ENCODE measurements at places on chromosomes 16 and 17.

GRCh38 chr17:50535407-50535806 is 2.9 kb downstream of the EPN3 start:
- DNase-seq = no peak

DNA sequence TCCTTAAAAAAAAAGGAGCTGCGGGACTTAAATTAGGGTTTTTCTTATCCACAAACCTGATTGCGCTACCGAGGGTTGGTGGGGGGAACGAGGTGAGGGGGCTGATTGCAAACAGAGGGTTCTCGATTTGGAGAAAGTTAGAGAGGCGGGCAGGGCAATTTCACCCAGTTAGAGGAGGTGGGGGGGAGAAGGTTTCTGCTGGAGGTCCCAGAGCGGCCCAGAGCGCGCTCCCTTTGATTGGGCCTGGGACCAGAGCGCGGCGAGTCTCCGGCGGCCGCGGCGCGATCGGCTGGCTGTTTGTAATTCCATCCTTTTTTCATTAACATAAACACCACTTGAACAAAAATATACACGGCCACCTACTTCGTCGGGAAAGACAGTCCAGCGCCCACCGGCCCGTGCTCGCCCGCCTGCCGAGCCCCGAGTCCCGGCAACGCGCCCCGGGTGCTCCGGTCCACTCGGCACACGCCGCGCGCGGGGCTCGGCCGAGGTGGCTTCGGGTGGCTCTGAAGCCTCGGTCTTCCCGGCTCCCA is 13.3 kb upstream of the FOXF1 start:
- no peak for DNase-seq

DNA sequence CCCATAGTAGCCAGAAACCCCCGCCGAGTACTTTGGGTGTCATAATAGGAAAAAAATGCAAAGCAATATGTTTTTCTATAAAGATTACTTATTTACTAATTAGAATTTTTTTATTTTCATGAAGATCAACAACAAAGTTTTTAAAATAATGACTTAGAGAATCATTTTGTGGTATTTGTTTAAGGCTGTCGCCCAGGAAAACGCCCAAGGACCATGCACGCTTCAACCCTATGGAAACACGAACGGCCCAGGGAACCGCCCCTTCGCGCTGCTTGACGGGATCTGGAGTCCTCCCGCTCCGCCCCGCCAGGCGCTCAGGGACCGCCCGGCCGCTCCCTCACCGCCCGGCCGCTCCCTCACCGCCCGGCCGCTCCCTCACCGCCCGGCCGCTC is 408 bp upstream of the KPNA2 start:
- DNase-seq = no peak

GRCh38 chr17:16272111-16272840 is 55.3 kb downstream of the PIGL start:
- DNase-seq = no peak

- no peak for DNase-seq
These were observed 71.9 kb upstream of the GAS7 start for GRCh38 chr17:10270258-10270657.

GRCh38 chr16:85017151-85017550 is 5.8 kb upstream of the ZDHHC7 start:
- no peak for DNase-seq

DNA sequence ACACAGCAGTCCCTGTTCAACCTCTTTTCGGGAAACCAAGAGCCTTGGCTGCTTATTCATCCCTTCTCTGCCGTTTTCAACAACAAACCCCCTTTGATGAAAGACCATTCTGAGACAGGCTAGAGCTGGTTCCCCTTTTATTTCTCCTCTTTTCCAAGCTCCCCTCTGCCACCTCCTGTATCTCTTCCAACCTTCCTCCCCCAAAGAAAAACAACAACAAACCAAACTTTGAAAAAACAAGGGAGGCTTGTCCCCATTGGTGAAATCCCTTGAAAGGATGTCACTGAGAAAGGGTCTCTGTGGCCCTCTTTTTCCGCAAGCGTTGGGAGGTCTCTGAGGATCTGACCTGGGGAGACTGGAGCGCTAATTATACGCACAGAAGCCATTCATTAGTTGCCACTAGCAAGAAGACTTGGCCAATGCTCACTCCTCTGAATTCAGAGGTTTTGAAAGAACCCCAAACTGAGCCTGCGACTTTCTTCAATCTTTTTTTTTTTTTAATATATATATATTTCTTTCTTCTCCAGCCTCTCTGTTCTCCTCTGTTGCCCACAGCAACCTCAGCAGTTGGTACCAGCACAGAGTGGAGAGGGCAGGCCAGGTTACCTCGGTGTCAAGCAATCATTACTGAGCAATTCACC is 101.4 kb downstream of the PITPNC1 start:
- DNase-seq = no peak

DNA sequence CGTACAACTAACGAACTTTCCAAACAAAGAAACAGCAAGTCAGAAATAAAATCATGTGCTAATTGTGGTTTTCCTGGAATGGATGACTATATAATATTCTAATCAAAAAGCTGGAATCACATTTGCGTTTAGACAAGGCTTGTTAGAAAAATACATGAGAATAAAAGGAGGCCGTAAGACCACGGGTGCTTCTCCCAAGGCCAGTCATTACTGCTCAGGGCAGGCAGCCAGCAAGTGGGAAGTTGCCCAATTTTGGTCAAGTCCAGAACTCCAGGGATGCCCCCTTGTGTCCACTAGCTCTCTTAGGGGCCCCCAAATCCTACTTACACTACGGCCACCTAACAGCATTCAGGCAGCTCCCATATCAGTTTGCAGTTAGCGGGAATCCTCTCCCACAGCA is 25.9 kb upstream of the LYRM9 start:
- no peak for DNase-seq

GRCh38 chr16:50699326-50700159 is 6.1 kb downstream of the NOD2 start:
- no peak for DNase-seq

DNA sequence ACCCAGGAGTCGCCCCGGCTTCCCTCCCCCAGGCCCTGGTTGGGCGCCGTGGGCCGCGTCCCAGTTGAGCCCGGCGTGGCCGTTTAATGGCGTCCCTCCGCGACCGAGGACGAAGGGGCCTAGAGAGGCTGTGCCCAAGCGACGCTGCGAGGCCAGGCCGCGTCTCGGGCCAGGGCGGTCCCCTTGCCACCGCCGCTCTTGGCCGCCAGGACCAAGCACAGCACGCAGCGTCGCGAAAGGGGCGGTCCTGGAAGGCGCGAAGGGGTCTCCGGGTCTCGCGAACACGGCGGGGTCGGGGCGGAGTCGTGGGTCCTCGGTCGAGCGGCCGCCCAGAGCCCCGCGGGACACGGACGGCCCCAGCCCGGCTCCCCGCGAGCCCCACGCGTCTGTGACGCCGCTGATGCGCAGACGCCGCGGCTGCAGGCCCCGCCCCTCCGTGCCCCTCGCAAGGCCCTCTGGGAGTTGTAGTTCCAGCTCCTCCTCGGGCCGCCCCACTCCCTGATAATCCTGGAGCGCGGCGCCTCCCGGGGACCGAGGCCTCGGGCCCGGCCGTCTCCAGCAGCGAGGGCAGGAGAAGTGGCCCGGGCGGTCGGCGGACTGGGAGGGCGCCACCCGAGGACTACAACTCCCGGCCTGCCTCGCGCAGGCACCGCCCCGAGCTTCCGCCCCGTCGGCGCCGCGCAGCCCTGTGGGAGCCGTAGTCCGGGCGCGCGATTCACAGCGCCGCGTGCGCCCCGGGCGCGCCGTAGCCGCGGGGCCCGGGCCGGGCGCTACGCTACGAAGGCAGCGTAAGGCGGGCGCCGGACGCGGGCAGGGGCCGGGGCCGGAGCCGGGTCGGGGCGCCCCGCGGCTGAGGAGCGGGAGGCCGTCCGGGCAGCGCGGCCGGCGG is at the start of gene CAPN15:
Gene CAPN15 (plus strand): TSS at position 698 of the 889 bp plus-strand sequence. CDS start 19,127 bp downstream, outside the sequence.
- peak; percentile 90 for DNase-seq

DNA sequence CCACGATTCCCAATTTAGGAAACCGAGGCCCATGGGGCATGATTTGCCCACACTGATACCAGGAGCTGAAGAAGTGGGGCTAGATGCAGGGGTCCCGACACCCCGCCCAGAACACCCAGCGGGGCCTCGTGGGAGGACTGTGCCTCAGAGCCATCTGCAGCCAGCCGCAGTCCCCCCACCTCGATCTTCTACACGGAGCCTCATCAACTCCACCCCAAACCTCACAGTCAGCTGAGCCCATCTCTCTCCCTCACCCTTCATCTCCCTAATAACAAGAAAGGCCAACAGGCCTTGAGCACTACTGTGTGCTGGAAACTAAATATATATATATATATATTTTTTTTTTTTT is 4.2 kb downstream of the ITGAE start:
- DNase-seq = no peak

DNA sequence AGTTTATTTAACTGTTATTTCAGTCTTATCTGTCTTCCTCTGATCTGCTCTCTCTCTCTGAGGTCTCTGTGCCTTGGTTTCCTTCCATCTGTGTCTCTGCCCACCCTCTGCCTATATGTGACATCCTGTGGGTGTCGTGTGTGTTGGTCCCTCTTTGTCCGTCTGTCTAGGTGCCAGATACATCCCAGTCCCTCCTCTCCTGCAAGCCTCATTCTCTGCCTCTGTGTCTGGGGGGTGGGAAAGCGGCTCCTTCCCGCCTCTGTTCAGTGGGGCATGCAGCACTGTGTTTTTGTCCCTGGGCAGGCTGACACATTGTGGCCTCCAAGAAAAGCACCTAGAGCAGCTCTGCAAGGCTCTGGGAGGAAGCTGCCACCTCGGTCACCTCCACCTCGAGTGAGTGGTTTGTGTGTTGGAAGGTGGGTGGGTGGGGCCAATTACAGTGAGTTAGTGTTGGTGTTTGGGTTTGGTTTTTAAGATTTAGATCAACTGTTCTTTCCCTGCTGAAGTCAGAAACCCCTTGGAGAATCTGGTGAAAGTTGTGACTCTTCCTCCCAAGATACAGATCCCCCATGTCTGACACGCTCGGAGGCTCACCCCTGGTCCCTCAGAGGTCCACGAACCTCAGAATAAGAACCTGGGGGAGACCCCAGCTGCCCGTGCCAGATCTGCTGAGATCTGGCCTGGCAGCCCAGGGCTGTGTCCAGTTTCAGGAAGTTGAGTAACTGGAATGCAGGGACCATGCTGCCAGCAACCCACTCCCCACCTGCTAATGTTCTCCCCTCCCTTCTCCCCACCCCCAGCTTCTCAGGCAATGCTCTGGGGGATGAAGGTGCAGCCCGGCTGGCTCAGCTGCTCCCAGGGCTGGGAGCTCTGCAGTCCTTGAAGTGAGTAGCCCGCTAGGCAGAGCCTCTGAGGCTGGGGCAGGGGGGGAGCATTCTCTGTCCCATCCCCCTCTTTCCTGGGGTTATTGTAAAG is 50.9 kb upstream of the CPNE2 start:
- no peak for DNase-seq

DNA sequence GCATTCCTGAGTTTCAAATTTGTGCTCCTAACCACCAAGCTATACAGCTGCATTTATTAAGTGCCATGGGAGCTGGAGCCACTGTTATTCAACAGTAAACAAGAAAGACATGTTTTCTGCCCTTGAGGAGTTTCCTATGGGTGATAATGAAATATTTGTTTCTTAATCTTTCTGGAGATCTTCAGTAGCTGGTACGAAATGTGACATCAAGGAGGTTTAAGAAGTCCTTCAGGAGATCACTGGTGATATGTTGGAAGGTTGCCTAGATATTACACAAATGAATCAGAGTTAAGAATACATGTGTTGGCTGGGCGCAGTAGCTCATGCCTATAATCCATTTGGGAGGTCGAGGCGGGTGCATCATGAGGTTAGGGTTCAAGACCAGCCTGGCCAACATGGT is 14.9 kb downstream of the RHOT1 start:
- DNase-seq = peak; percentile 22

- peak; percentile 73 for DNase-seq
These were observed 1.6 kb downstream of the MYO1C start for GRCh38 chr17:1490643-1491442.

DNA sequence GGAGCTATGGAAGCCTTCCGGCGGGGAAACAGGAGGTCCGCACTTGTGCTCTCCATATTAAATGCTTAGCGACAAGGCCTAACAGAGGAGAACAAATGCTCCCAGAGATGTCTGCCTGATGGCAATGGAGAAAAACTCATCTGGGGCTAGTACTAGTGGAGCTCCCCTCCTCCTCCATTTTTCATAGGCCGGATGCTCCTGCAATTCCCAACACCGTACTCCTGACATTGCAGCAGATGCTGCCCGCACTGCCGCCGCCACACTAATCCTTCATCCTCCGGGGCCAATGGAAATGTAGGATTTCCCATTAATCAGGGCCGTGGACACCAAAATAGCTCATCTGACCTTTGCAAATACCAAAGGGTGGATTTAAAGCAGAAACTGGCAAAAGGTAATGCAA is 27.5 kb downstream of the TOM1L2 start:
- DNase-seq = no peak

- no peak for DNase-seq
These were observed 10.3 kb downstream of the MYBBP1A start for GRCh38 chr17:4544951-4545216.

- DNase-seq = peak; percentile 74
These were observed 3.1 kb downstream of the RAB11FIP4 start for GRCh38 chr17:31394544-31394943.

- DNase-seq = no peak
These were observed 2284.7 kb downstream of the TP53TG3F start for GRCh38 chr16:35744084-35744483.

DNA sequence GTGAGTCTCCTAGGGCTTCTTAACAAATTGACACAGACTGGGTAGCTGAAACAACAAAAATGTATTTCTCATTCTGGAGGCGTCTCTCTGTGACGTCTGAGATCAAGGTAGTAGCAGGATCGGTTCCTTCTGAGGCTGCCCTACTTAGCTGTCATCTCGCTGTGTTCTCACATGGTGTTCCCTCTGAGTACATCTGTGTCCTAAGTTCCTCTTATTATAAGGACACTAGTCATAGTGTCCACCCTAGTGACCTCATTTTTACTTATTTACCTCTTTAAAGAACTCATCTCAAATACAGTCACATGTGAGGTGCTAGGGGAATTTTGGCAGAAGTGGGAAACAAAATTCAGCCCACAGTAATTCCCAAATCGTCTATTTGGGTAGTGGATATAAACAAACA is 529.1 kb downstream of the NPIPA7 start:
- DNase-seq = no peak

GRCh38 chr17:6903326-6903900 is 71.9 kb upstream of the TEKT1 start:
- DNase-seq = no peak

DNA sequence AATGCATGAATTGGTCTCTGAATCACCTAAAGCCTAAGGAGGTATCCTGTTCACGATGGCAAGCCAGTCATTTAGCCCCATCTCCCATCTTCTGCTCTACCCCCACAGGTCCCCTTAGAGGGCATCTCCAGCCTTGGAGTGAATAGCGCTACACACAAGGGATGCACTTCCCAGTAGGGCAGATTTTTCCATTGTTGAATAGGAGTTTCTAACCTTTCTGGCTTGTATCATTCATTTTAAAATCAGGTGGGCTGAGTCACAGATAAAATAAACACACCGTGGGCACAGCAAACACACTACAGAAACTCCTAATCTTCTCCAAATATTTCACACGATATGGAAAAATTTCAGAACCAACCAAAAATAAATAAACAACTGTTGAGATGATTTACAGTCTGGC is 201.2 kb upstream of the NOG start:
- DNase-seq = no peak

DNA sequence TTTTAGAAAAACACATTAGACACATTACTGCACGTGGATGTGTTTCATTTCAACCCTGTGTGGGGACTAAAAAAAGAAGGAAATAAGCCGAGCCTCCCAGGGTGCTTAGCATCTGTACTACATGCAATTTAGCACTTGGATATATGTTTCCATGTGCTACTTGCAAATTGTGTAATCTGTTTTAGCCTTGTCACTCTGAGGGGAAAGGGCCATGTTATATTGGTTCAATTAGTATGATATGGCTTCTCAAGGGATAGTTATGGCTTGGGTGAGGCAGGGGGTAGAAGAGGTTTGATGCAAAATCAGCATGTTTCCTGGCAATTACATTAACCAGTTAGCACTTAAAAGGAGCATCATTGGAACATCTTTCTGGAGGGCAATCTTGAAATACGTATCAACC is 353.5 kb upstream of the GOT2 start:
- DNase-seq = no peak
